NCI-H774 (cell line): ENCODE measurements at places on chromosomes 5 and 9.
A peak's percentile ranks its signal among the peaks of the same experiment; 100 is the strongest.

DNA sequence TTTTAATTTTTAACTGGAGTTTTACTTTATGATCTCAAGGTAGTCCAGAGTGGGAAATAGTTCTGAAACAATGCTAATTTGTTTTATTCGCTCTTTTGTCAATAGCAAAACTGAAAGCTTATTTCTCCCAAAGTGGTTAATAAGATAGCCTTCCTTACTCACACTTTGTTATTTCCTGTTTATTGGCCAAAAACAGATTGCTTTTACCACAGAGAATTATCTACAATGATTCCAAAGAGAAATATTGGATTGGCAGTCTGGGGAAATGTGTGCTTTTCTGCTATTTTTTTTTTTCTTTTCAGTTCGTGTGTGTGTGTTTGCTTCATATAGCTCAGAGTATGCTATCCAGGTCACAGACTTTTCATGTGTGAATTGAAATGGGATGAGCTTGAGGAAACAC lies 756.7 kb upstream of the RGMB start:
- DNase-seq, result no peak

DNA sequence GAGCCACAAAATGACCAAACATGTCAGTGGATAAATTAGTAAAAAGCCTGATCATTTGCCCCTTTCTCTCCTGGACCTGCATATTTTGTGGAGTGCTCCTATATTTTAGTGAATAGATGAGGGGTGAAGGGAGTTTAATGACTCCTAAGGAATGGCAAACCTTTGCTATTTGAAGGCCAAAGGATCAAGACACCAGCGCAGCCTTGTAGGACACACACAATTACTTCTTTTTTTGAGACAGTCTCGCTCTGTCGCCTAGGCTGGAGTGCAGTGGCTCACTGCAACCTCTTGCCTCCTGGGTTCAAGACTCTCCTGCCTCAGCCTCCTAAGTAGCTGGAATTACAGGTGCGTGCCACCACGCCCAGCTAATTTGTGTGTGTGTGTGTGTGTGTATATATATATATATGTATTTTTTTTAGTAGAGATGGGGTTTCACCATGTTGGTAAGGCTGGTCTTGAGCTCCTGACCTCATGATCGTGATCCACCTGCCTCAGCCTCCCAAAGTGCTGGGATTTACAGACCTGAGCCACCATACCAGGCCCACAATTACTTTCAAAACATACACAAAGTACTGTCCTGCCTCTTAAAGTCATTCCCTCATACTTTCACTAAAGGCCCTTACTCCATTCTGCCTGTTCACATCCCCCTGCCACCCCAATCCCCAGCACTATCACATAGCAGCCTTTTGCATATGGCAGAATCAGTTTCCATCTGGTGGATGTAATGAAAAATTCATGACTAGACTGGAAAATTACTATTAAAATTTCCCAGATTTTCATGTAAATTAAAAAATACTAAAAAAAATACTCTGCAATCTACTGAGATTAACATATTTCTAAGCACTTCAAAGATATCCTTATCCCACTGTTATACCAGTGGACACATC lies 60.4 kb downstream of the CSNK1A1 start:
- DNase-seq, result no peak

DNA sequence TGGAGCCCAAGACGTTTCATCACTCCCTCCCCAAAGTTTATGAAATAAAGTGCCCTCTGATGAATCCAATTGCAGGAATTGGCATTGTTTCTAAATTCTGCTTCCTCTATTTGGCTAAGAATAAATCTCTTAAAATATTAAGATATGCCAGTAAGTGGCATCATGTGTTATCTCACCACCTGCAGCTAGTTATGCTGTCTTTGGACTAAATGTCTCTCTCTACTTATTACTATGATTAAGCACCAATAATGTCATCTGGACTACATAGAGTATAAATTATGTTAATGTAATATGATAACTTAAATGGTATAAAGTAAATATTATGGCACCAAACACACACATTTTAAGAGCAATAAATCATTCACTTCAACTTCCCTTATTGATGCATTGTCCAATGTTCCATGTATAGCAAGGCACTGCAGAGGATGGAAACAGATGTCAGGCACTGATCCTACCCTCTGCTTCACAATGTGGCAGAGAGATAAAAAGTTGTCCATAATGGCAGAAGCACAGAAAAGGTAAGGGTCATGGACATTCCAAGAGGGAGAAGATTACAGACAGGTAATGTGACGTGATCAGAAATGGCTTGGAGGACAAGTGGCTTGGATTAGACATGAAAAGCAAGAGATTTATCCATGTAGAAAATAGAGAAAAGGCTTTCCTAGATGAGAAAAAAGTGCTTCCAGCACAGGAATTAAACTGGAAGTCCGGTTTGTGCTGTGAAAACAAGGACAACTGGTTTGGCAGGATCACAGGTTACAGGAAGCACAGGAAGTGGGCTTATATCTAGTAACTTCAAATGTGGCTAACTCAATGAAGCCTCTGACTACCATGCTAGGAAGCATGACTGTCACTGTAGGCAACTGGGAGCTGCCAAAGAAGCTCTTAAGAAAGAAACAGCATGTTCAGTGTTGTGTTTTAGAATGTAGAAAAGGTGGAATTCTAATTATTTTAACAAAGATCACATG lies 26.7 kb downstream of the MARCHF11 start:
- peak; percentile 45 for DNase-seq

- no peak for DNase-seq
Observed at GRCh38 chr5:33662722-33663427, 222.1 kb downstream of the TARS1 start.

GRCh38 chr5:133051061-133051541 lies 712 bp upstream of the HSPA4 start:
- no peak for DNase-seq

DNA sequence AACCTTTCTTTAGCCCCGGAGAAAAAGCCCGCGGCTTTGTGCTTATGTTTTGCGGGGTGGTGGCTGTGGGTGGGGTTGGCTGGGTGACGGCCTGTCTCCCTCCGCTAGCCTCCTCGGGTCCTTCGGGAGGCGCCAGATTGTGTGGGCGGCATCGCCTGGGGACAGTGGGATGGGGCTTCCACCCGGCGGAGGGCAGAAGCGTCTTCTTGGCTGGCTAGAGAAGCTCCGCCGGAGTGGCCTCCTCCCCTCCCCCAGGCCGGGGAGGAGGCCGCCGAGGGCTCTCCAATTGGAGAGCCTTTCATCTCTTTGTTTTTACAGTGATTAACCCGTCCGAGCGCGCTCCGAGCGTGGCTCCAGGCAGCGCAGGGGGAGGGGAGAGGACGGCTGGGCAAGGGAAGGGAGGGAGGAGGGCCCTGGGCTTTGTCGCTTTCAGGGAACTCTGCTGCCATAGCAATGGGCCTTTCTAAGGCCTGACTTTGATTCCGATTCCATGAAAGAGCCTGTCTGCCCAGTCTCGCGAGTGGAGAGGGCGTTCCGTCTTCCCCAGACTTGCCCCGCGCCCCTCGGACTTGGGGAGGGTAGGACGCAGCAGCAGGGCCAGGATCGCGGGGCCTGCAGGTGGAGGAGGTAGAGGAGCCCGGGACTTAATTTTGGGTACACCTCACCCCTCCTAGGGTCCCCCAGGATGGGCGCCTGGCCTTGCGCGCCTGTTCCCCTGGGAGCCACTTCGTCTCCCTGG lies 36.7 kb upstream of the TIFAB start:
- DNase-seq, result peak; percentile 23

- DNase-seq, result no peak
Observed at GRCh38 chr5:72244862-72245371, 75.1 kb downstream of the MRPS27 start.

GRCh38 chr5:55146543-55147151 lies 13.3 kb upstream of the GPX8 start:
- peak; percentile 74 for DNase-seq

DNA sequence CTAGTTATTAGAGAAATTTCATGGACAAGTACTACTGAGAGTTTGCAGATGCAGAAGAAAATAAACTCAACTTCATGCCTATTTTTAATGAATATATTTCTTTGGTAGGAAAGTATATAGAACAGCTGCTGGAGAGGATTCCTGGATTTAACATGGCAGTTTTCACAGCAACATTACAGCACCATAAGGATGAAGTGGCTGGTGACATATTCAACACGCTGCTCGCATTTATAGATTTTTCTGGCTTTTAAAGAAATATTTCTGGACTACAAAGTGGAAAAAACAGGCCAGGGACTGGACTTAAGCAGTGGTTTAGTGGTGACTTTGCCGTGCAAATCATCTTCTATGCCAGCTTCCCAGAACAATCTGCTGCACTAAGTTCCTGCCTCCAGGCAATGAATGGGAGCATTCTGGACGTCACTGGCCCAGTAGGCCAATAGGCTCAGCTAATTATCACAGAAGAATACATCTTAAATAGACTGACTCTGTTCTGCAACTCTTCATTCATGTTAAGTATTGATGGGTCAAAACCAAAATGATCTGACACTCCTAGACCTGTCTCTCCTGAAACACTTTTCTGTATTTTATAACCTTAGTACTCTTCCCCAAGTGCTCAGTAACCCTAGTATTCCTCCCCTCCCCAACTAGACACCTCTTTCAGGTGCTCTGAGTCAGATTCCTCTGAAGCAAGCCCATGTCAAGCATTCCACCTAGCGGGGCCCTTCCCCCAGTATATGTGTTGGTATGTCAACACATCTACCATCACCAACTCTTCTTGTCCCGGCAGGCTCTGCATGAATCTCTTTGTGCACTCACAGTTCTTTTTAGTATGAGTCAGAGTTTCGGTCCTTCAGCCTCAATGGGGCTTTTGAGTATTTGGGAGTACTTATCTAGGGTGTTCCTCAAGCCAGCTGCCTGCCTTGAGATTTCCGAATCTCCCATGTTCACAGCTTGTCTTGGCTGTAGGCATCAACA lies 625.5 kb downstream of the CHSY3 start:
- no peak for DNase-seq

DNA sequence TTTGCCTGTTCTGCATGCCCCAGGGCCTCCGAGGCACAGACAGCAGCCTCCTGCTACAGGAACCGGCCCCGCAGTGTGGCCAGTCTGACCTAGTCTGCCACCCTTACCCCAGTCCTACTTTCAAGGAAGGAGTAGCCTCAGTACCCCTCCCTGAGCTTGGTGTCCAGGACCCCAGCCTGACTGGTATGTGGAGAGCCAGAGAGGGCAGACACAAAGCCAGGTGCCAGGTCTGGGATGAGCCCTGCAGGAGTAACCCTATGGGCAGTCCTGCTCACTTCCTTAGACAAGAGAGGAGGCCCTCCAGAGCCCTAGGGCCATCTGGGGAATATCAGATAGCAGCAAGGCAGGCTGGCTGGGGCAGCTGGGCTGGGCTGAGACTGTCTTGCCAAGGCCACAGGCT lies 67.8 kb downstream of the NRG2 start:
- no peak for DNase-seq

DNA sequence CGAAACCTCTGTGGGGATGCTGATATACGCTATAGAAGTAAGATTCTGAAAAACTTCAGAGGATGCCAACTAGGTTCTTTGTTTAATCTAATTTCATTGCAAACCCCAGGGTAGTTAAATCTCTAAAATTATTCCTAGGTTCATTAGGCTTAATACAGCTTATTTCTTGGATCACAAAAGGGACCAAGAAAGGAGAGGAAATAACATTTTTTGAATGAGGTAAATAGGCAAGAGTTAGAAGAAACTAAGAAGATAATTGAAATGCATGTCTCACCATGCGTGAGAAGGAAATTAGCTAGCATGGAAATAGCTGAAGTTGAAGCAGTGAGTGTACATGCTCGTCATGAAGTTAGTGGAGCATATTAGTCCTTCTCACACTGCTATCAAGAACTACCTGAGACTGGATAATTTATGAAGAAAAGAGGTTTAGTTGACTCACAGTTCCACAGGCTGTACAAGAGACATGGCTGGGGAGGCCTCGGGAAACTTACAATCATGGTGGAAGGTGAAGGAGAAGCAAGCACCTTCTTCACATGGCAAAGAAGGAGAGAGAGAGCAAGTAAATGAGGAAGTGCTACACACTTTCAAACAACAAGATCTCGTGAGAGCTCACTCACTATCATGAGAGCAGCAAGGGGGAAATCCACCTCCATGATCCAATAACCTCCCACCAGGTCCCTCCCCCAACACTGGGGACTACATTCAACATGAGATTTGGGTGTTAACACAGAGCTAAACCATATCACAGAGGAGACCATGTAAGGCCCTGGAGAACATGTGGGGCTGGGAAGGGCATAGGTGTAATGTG lies 125.1 kb upstream of the OSMR start:
- no peak for DNase-seq
